ENCODE measurements at places on chromosomes 6 and 20.

DNA sequence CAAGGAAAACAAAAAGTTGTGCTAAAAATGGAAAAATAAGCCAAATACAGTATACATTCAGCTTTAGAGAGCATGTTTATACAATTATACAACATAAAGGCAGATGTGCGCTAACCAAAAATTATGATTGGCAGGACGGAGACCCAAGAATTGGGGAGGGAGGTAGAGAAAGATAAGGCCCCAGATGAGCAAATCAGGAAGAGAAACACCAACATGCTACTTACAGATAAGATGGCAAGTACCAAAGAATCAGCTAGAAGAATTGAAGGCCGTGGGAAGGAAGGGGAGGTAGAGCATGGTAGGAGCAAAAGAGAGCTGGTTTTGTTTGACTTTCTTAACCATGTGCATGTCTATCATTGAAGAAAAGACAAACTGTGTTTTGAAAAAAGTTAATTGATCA is 45.4 kb downstream of the PRND start:
- H3K27ac ChIP-seq = no peak overlapping the region
- peaks cover 2% of the 10 kb centered on the region for H3K4me1 ChIP-seq
- H3K27me3 ChIP-seq = peaks cover 10% of the 10 kb centered on the region
- H3K4me3 ChIP-seq = no peak overlapping the region
- peaks cover 5% of the 10 kb centered on the region for H3K36me3 ChIP-seq

- H3K4me1 ChIP-seq = no peaks in the 10 kb centered on the region
- DNase-seq = no peak
- H3K27ac ChIP-seq = no peak overlapping the region
These were observed 25.1 kb upstream of the MAFB start for GRCh38 chr20:40714109-40714508.

DNA sequence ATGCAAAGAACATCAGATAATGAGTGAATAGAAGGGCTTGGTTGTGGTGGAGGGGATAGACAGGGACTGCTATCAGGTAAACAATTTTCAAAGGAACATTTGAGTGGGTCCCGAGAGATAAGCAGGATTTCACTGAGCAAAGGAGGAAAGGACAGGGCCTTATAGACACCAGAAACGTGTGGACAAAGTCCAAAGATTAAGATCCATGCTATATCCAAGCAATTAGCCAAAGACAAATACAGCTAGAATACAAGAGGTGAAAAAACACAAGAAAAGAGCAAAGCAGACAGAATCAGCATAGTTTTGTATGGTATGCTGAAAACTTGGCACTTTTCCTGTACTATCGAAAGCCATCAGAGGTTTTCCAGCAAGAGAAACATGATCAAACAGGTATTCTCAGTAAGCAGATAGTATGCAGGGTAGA is 59.8 kb downstream of the CDK19 start:
- peaks cover 11% of the 10 kb centered on the region for H3K36me3 ChIP-seq
- H3K4me3 ChIP-seq = no peak overlapping the region
- peaks cover 11% of the 10 kb centered on the region for H3K4me1 ChIP-seq
- H3K27ac ChIP-seq = no peak overlapping the region
- no peaks in the 10 kb centered on the region for H3K27me3 ChIP-seq

DNA sequence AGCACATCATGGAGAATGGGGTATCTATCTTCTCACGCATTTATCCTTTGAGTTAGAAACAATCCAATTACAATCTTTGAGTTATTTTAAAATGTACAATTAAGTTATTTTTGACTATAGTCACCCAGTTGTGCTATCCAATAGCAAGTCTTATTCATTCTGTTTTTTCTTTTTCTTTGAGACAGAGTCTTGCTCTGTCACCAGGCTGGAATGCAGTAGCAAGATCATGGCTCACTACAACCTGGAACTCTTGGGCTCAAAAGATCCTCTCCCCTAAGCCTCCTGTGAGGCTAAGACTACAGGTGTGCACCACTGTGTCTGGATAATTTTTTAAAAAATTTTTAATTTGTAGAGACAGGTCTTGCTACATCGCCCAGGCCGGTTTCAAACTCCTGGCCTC is 201.5 kb upstream of the ZNF217 start:
- H3K4me3 ChIP-seq = no peak overlapping the region
- DNase-seq = no peak
- no peak overlapping the region for H3K27ac ChIP-seq
- H3K27me3 ChIP-seq = no peaks in the 10 kb centered on the region
- H3K4me1 ChIP-seq = peaks cover 5% of the 10 kb centered on the region

- no peaks in the 10 kb centered on the region for H3K27me3 ChIP-seq
- H3K27ac ChIP-seq = no peak overlapping the region
- H3K36me3 ChIP-seq = peaks cover 57% of the 10 kb centered on the region
- peaks cover 4% of the 10 kb centered on the region for H3K4me1 ChIP-seq
- no peak overlapping the region for H3K4me3 ChIP-seq
These were observed 11.8 kb upstream of the GNRH2 start for GRCh38 chr20:3031524-3032147.

- no peak overlapping the region for H3K4me3 ChIP-seq
- H3K4me1 ChIP-seq = peaks cover 6% of the 10 kb centered on the region
- peaks cover 18% of the 10 kb centered on the region for H3K36me3 ChIP-seq
- no peak for DNase-seq
- H3K27me3 ChIP-seq = no peaks in the 10 kb centered on the region
- H3K27ac ChIP-seq = no peak overlapping the region
These were observed 9.1 kb upstream of the ADA start for GRCh38 chr20:44660581-44660980.

DNA sequence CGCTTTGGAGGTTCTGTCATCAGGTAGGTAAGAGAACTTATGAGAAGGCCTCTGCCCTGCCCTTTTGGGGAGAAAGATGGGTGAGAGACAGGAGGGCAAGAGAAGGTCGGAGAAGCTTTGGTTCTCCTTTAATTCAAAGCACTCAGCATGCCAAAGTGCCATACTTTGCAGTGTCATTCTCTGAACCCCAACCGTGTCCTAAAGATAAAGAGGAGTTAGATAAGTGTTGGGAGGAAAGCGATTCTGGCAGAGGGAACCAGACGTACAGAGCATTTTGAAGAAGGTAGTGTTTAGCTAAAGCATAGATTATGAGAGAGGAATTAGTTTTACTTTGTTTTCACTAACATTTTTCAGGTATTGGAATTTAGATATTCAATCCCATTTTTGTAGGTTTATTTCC is 40.3 kb downstream of the NKAIN2 start:
- no peaks in the 10 kb centered on the region for H3K27me3 ChIP-seq
- no peak for DNase-seq
- H3K27ac ChIP-seq = no peak overlapping the region
- H3K4me3 ChIP-seq = no peak overlapping the region
- H3K36me3 ChIP-seq = no peaks in the 10 kb centered on the region

- H3K4me1 ChIP-seq = no peaks in the 10 kb centered on the region
- peaks cover 4% of the 10 kb centered on the region for H3K27me3 ChIP-seq
- DNase-seq = no peak
- H3K36me3 ChIP-seq = no peaks in the 10 kb centered on the region
- no peak overlapping the region for H3K4me3 ChIP-seq
These were observed 76.1 kb upstream of the FOXQ1 start for GRCh38 chr6:1235825-1236224.

GRCh38 chr6:36546308-36546919 is 865 bp downstream of the STK38 start:
- DNase-seq = peak; percentile 20
- H3K4me3 ChIP-seq = peak overlapping the region; percentile 98
- peak overlapping the region; percentile 95 for H3K27ac ChIP-seq
- peaks cover 11% of the 10 kb centered on the region for H3K36me3 ChIP-seq
- peaks cover 37% of the 10 kb centered on the region for H3K4me1 ChIP-seq
- H3K27me3 ChIP-seq = no peaks in the 10 kb centered on the region

DNA sequence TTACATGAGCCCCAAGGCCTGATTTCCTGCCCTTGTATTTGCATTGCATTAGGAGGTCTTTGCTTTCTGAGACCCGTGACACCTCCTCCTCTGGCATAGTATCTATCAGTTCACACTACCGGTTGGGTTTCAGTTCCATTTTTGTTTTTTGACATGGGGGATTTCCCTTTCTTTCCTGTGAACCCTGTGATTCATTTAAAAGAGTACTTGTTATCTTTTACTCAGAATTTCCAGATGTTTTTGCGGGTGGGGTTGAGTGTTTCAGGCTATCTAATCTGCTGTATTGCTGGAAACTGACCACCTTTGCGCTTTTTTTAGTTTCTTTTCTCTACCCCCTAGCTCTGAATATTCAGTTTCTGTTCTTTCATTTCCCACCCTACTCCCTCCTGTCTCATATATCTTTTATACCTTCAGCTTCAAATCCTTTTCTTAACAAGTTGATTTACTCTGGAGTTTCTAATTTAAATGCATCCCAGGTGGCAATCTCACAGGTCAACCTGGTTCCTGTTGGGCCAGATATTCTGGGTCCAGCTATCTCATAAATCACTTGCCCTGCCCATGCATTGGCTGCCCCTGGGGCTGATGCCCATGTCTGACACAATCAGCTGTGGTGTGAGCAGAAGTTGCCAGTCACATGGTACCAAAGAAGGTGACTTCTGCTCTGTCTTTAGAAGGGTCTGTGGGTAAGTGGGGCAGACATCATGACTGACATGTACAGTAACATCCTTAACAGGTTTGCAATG is 14.3 kb upstream of the NCOA3 start:
- DNase-seq = peak; percentile 69
- H3K4me1 ChIP-seq = peaks cover 53% of the 10 kb centered on the region
- no peaks in the 10 kb centered on the region for H3K36me3 ChIP-seq
- H3K27ac ChIP-seq = peak overlapping the region; percentile 99
- H3K4me3 ChIP-seq = peak overlapping the region; percentile 60

DNA sequence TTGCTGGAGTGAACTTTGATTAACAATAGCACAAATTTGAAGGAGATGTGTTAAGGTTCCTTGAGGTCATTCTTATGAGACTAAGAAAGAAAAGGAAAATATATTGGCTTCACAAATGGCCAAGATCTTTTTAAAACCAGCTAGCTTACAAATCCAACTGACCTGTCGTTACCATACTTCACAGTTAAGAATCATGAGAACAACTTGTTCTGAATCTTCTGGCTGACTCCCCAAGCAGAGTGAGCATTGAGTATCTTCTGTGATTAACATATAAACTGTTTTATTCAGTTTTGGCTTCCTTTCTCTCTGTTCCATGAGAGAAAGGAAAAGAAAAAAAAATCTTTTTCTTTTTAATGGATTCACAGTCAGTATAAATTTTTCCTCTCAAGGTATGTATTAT is 277.1 kb downstream of the KHDC1L start:
- H3K4me1 ChIP-seq = peaks cover 4% of the 10 kb centered on the region
- no peak overlapping the region for H3K27ac ChIP-seq
- no peak overlapping the region for H3K4me3 ChIP-seq
- DNase-seq = no peak

GRCh38 chr6:44298864-44299263 is 14.3 kb downstream of the AARS2 start:
- no peak for DNase-seq
- peaks cover 34% of the 10 kb centered on the region for H3K27me3 ChIP-seq
- H3K27ac ChIP-seq = no peak overlapping the region
- no peak overlapping the region for H3K4me3 ChIP-seq

DNA sequence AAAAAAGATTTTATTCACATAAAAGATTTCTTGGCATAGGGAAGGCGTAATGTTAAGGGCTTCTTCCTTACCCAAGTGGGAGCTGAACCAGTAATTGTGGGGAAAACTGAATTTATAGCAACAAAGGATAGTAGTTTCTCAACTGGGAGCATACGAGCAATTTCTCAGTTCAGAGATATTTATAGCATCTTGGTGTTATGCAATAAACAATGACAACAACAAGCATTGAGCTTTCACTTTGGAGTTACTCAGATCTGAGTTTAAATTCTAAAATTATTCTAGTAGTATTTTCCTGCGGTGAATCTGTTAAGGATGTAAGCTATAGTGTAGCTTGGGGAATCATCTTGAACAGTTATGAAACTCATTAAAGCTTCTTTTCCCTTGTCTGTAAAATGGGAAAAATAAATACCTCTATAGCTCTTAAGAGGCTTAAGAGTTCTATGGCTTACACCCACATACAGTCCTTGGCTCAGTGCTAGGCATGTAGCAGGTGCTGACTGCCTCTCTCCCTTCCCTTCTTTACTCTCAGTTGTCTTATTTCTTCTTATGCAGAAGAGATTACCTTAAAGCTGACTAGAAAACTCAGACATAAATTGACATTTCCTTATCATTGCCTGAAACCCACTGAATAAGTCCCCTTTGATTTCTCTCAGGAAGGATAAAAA is 58.8 kb downstream of the SAMD5 start:
- H3K4me1 ChIP-seq = no peaks in the 10 kb centered on the region
- no peak overlapping the region for H3K27ac ChIP-seq
- no peaks in the 10 kb centered on the region for H3K36me3 ChIP-seq

- peaks cover 52% of the 10 kb centered on the region for H3K36me3 ChIP-seq
- H3K27ac ChIP-seq = no peak overlapping the region
These were observed 108.7 kb downstream of the MYB start for GRCh38 chr6:135289816-135290215.

DNA sequence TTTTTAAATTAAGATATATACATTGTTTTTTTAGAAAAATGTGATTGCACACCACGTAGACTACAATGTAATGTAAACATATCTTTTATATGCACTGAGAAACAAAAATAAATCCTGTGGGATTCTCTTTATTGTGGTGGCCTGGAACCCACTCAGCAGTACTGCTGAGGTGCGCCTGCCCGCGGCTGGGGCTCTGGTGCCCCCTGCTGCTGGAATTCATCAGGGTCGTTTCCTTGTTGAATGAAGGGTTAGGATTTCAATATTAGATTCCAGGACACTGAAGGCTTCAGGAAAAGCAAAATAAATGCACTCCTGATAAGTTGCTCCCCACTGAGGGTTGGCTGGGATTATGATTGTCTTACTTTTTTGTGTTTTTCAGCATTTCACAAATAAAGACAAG is 175.8 kb upstream of the GGTLC1 start:
- no peak overlapping the region for H3K4me3 ChIP-seq
- H3K36me3 ChIP-seq = no peaks in the 10 kb centered on the region
- H3K4me1 ChIP-seq = peaks cover 3% of the 10 kb centered on the region
- DNase-seq = no peak
- H3K27ac ChIP-seq = no peak overlapping the region
- no peaks in the 10 kb centered on the region for H3K27me3 ChIP-seq

DNA sequence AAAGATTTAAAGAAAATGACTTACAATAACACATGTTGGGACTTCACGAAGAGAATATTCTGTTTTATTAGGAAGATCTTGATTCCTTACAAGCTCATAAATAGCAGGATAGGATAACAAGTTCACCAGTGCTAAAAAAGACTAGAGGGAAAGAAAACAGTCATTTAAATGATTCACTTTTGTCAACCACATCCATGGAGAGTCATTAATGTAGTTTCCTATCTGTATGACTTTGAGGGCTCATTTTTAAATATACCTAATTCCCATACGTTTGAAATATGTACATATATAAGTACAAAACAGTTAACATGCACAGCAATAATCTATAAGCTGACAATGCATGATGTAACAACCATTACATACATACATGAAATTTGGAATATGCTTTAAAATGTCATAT is 111.1 kb downstream of the TBC1D32 start:
- H3K27ac ChIP-seq = no peak overlapping the region
- no peak overlapping the region for H3K4me3 ChIP-seq
- peaks cover 15% of the 10 kb centered on the region for H3K36me3 ChIP-seq

GRCh38 chr6:132952031-132952867 is 137.9 kb downstream of the RPS12 start:
- H3K27ac ChIP-seq = no peak overlapping the region
- no peak for DNase-seq
- H3K4me1 ChIP-seq = no peaks in the 10 kb centered on the region
- H3K27me3 ChIP-seq = peaks cover 22% of the 10 kb centered on the region
- no peak overlapping the region for H3K4me3 ChIP-seq
- no peaks in the 10 kb centered on the region for H3K36me3 ChIP-seq

- H3K27me3 ChIP-seq = peaks cover 2% of the 10 kb centered on the region
- H3K36me3 ChIP-seq = no peaks in the 10 kb centered on the region
- no peak for DNase-seq
- no peak overlapping the region for H3K4me3 ChIP-seq
- H3K27ac ChIP-seq = no peak overlapping the region
- no peaks in the 10 kb centered on the region for H3K4me1 ChIP-seq
These were observed 148.9 kb downstream of the MAFB start for GRCh38 chr20:40540166-40540565.
